Activated CD4-positive, alpha-beta T cell treated with anti-CD3 and anti-CD28 coated beads, Interleukin-2, amount 50 U/mL, for 24 hours (primary cell): ENCODE measurements at places on chromosomes 3 and 15.

DNA sequence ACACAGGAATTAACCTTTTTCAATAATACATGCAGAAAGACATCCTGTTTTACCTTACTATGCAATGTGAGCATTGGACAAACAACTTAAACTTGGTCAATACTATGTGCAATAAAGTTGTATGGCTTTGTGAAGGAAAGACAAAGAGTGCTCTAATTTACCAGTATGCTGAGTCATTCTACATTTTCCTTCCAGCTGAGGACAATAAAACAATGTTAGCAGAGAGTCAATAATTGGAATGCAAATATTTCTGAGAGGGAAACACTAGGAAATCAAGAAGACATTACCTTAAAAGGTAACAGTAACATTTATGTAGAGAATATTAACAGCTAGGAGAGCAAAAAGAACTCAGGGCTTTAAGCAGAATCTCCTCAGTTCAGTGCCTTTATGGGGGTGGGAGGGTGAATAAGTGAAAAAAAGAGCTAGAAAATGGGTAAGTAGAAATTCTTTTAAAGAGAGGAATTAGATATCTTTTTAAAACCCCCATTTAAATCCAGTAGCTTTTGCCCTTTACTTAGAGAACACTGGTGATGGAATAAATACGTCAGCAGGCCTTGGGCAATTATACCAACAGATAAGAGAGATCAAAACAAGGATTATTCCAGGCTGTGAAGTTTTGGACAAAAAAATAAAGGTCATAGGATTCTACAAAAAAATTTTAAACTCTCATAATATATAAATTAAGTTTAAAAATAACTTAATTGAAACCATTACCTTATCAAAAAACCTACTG lies 11.6 kb upstream of the HGD start:
- no peak for DNase-seq

DNA sequence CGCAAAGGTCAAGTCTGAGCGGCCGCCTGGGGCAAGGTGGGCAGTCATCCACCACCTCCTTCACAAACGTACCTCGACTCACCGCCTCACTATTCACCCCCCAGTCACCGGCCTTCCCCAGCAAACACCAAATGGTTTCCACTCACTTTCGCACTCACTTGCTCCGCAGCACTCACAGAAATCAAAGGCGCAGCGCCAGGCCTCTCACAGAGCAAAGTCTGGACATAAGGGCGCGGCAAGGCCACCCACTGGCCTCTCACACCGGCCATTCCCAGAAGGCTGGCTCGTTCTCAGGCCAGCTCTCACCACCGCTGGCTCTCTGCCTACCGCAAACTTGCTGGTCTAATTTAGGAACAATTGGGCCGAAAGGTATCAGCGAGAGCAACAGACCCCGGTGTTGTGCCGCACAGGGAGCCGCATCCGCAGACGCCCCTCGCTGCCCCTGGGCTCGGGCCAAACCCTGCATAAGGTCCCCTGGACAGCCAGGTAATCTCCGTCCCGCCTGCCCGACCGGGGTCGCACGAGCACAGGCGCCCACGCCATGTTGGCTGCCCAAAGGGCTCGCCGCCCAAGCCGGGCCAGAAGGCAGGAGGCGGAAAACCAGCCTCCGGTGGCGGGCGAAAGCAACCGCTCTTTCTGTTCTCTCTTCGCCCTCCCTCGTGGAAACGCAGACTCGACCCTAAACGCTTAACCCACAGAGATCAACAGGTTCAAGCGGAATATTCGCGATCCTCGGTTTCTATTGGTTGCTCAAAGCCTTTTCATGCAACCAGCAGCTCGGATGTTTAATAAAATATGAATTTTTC lies 2.9 kb downstream of the SHOX2 start:
- DNase-seq, result no peak

DNA sequence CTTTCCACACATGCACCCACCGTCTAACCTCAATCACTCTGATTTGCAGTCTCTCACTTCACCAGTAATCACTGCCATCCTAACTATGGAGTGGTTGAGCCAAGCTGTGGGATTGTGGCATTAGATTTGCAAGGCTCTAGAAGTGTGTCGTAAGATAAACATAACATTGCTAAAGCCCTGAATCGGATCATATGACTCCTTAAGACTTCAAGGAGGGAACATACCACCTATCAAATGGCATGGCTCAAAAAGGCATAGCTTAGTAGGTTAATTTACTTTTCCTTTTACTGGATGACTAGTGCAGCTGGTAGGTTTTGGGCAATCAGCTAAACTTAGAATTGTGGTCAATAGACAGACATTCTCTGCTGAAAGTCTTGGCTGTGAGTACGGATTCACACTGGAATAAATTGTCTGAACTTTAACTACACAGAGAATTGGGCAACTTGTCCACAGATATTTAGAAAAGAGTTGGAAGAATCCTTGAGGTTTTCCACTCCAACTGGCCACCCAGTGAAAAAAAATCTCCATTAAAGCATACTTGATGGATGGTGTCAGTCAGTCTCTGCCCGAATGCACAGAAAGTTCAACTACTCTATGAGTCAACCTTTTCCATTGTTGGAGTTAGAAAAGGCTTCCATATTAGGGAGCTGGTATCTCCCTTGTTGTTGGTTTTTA lies 476.7 kb upstream of the CBLB start:
- DNase-seq, result no peak

DNA sequence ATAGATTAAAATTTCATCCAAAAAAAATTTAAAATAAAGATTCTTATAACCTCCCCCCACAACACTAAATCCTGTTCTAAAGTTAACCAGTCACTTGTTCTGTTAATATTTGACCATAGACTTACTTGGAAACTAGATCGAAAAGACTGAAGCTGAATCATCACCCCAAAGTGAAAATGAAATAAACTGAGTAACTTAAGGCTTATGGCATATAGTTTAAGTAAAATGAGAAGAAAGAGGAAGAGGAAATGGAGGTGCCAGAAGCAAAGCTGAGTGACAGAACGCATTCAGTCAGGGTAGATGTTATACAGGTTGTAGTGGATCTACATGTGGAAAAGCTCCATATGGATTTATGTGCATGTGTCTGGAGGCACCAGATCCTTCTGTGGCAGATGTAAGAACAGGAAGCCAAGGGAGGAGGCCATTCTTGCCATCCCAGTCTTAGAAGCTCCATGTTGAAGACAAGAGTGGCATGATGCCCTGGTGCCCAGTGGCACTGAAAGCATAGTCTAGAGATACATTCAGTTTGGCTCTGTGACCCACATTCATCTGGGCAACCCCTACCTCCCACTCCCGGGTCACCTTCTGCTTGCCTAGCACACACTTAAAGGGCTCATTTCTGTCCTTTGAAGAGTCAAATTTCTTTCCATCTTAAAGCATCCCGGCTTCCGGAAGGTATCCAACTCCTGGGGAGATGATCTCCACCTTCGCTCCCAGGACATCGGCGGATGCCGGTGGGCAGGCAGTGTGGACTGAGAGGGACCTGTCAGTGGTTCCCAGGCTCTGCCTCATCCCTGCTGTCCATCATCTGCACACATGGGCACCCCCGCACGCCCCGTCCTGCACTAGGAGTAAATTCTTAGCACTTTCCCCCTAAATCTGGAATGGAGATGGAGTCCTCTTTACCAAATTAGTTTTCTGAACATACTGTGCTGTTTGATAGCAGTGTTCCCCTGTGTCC lies 90.8 kb downstream of the NEO1 start:
- no peak for DNase-seq

GRCh38 chr3:51703761-51704510 lies 2.9 kb upstream of the GRM2 start:
- DNase-seq, result no peak

DNA sequence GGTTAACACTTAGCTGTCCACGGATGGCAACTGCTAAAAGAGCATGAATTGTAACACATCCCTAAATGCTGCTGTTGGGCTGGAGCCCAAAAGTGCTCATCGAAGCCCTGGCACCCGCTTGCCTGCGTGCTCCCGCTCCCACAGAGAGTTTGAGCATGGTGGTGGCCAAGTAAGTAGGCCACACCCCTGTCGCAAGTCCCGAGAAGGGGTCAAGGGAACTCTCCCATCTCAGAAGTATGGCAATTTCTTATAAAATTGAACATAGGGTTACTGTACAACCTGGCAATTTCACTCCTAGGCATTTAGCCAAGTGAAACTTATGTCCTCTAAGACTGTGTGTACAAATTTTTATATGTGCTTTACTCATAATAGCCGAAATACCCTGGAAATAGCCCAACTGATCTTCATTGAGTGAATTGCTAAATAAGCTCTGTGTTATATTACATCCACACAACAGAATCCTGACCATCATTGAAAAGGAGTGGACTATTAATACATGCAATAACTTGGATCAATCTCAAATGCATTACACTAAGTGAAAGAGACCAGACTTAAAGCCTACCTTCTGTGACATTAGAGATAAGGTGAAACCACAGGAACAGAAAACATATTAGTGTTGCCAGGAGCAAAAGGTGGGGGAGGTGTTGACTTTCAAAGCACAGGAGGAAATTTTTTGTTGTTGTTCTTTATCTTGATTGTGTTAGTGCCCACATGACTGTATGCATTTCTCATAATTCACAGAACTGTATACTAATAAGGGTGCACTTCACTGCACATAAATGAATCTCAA lies 1.5 kb upstream of the GCSAM start:
- DNase-seq, result no peak

- DNase-seq, result no peak
Observed at GRCh38 chr3:186519021-186519658, 25.0 kb downstream of the CRYGS start.

DNA sequence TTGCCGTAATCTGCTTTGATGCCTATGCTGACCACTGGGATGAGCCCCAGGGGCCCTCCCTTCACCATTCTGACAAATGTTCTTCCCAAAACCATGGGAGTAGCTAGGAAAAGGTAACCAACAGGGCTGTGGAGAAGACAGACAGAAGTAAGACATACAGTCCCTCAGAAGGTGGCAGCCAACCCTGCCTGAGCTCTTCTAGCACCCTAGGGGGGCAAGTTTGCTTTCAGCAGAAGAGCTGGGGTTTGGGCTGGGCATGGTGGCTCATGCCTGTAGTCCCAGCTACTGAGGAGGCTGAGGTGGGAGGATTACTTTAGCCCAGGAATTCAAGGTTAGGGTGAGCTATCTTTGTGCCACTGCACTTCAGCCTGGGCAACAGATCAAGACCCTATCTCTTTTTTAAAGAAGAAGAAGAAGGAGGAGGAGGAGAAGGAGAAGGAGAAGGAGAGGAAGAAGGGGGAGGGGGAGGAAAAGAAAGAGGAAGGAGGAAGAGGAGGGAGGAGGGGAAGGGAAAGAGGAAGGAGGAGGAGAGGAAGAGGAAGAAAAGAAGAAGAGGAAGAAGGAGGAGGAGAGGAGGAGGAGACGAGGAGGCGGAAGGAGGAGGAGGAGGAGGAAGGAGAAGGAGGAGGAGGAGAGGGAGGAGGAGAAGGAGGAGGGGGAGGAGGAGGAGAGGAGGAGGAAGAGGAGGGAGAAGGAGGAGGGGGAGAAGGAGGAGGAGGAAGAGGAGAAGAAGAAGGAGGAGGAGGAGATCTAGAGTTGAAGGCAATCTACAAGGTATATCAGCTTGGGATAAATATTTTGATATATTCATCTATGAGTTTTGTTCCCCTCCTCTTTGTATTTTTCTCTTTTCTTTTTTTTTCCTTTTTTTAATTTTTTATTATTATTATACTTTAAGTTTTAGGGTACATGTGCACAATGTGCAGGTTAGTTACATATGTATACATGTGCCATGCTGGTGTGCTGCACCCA lies 44.9 kb upstream of the ABHD2 start:
- DNase-seq, result no peak

GRCh38 chr3:139978966-139979365 lies 44.0 kb downstream of the CLSTN2 start:
- DNase-seq, result no peak

DNA sequence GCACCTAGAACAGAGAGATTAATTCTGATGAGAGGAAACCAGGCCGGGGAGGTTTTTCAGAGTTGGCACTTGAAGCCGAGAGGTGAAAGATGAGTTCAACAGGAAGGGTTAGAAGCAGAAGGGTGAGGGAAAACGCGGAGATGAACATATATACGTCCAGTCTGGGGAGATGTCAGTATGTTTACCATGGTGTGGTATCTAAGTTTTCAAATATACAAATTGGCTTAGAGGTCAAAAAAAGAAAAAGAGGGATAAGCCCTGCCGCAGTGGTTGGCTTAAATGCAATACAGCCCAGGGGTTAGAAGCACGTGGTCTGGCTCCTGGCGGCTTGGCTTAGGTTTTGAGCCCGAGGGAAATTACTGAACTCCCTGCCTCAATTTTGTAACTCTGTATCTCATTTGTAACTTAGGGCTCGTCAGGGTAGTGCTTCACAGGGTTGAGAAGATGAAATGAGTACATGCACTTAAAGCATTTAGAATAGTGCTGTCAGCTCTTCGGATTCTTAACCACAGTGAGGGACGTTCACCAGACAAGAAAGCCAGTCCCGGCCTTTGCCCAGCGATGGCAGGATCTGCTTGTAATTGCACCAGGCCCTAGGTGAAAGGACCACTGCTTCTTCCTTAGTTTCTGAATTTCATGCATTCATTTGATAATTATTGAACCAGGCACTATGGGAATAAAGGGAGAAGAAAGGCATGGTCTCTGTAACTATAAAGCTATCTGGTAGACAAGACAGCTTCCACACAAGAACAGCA lies 6.4 kb downstream of the HES1 start:
- DNase-seq, result no peak

GRCh38 chr3:49199239-49199899 lies 28.0 kb downstream of the KLHDC8B start:
- DNase-seq, result no peak

DNA sequence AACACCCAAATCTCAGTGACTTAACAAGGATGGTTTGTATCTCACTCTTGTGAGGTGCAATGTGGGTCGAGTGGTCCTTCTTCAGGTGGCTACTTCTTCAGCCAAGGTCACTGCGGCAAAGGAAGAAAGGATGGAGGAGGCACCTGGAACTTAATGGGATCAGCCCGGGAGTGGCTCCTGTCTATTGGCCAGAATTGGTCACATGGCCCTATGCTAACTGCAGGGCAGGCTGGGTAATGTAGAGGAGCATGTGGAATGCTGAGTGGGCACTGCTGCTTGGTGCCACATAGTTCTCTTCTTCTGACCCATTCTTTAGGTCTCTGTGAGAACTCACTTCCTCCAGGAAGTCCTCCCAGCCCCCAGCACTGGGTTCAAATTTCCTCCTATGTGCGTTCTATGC lies 20.3 kb upstream of the FAM3D start:
- DNase-seq, result no peak

DNA sequence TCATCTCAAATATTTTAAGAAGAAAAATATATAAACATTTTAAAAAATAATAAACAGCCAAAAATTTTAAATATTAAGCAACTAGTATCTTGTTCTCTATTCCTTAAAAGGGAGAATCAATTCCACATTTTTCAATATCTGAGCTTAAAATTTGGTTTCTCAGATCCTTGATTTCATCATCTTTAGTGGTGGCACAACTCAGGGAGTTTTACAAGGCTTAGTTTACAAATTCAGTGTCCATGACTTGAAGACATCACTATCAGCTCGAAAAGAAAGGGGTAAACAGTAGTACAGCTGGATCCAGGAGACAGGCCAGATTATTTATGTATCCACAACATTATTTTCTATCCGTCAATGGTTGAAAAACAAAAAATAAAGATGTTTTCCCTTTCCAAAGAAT lies 11.6 kb downstream of the IGF2BP2 start:
- no peak for DNase-seq

- DNase-seq, result no peak
Observed at GRCh38 chr15:51193979-51194378, 99.3 kb upstream of the TNFAIP8L3 start.
